T-helper 2 cell treated with Interferon-gamma antibody and Interleukin-4, amounts not matched to agents 100 ng/mL and 5 ng/mL, for 36 hours (primary cell): ENCODE measurements at places on chromosomes 3 and 15. TPM values are rescaled to one million over a fixed set of nuclear protein-coding genes. Genes with fewer than 3 reads are reported as not detected.

GABRR3 gene
- 0.05 TPM in 2 replicates for total RNA-seq

P2RY1 gene
- 1.7 and 2.2 TPM in 2 replicates for total RNA-seq

EBLN2 gene
- total RNA-seq = 8.7 and 9.8 TPM in 2 replicates

BTD gene
- total RNA-seq = 5.4 and 6.4 TPM in 2 replicates

GHSR gene
- not detected in 2 replicates for total RNA-seq

ARHGAP31 gene
- total RNA-seq = 2.7 and 3.0 TPM in 2 replicates

PLSCR2 gene
- total RNA-seq = 0.11 TPM in 1 of 2 replicates, not detected in the other

PLA2G4E gene
- not detected in 2 replicates for total RNA-seq

ITIH1 gene
- not detected in 2 replicates for total RNA-seq

GOLGA6B gene
- not detected in 2 replicates for total RNA-seq

HACL1 gene
- total RNA-seq = 18.7 and 20.8 TPM in 2 replicates

CYP1A2 gene
- total RNA-seq = not detected in 2 replicates

MEIS2 gene
- 0.23 TPM in 1 of 2 replicates, not detected in the other for total RNA-seq

CACNA2D3 gene
- total RNA-seq = not detected in 2 replicates

EXD1 gene
- not detected in 2 replicates for total RNA-seq

LRRC2 gene
- total RNA-seq = 0.09 TPM in 1 of 2 replicates, not detected in the other
